ENCODE measurements at places on chromosomes 6 and 20. TPM values are rescaled to one million over a fixed set of nuclear protein-coding genes. Genes with fewer than 3 reads are reported as not detected.

Gene CDH26
- not detected for total RNA-seq

Gene CTCFL
- not detected for total RNA-seq

Gene PDYN
- total RNA-seq, result not detected

Gene CST8
- total RNA-seq, result not detected

Gene FAM83B
- total RNA-seq, result not detected

Gene UBE2C
- total RNA-seq, result 34.0 TPM

Gene RGS17
- total RNA-seq, result 4.8 TPM

Gene PKIB
- total RNA-seq, result 0.22 TPM

Gene GSTA2
- not detected for total RNA-seq

Gene TREM2
- not detected for total RNA-seq

Gene SYCP2
- 0.50 TPM for total RNA-seq
